SJCRH30 (cell line): ENCODE measurements at places on chromosomes 5 and 9.
A peak's percentile ranks its signal among the peaks of the same experiment; 100 is the strongest.

DNA sequence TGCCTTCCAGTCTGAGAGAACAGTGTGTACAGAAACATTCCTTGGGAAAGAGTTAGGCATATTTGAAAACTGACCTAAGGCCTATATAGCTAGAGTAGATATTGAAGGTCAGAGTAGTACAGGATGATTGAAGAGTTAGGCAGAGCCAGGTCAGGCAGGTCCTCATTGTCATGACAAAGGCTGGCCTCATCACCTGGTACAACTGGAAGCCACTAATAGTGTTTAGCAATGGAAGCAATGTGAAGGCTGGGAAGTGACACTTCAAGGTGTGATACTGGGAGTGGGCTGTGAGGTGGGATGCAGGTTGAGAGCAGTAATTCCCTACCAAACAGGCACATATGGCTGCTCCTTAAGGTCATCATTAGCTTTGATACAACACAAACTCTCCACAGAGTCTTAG lies 123.6 kb upstream of the CCNH start:
- DNase-seq, result no peak

DNA sequence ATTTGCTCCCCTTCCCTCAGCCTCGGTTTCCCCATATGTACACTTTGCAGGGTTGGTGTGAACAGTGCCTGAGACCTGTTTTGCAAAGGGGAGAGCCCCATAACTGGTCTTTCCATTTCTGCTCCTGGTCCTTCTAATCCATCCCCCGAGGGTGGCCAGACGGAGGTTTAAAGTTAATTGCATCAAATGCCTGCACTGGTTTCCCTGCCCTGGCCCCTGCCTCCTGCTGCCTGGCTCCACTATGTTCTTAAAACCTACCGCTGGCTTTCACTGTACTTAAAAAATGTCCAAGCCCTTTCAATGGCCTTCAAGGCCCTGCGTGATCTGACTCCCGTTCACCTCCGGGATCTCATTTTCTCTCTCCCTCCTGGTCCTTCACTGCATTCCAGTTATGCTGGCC lies 183.0 kb downstream of the RGS3 start:
- no peak for DNase-seq

- DNase-seq, result no peak
These were observed 40.3 kb upstream of the TNFAIP8 start for GRCh38 chr5:119315516-119315949.

- DNase-seq, result no peak
These were observed 158.5 kb downstream of the FSTL4 start for GRCh38 chr5:133453831-133454230.

DNA sequence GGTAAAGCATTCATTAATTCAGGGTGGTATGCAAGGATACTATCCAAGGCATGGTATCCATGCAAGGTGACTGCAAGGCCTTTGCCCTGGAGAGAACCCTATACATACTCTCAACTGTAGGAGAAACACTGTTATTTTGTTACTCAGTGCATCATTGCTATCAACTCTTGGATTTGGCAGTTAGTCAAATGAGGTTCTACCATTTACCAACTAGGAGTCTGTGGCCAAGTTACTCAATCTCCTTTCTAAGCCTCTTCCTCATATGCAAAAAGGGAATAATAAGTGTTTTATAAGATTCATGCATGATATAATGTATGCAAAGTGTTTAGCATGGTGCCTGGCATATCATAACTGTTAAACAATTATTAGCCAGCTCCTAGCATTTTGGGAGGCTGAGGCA lies 4.0 kb downstream of the PCDHGC3 start:
- no peak for DNase-seq

GRCh38 chr9:24464319-24464951 lies 81.3 kb downstream of the IZUMO3 start:
- peak; percentile 32 for DNase-seq

DNA sequence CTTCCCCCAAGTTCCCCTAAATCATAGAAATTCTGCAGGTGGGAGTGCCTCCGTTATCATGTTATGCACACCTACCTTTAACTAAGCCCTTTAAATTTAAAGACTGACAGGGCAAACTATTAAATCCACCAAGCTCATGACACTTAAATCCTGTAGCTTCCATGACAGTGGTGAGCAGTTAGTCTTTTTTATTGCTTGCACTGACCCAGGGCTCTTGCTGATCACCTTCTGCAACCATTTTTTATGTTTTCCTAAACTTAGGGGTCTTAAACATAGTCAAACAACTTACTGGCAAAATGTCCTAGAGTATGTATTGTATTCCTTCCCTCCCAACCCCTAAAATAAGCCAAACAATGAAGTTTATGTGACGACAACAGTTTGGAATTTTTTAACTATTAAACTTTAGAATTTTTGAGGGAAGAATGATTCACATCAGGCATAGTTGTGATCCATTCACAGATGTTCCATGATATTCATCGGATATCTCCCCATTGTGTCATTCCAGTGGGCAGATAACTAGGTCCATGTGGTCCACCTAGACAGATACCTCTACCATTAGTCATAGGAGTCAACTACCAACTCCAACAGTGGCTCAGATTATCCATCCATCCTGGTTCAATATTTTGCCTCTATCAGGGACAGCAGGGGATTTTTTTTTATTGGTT lies 283.1 kb downstream of the ADAMTS6 start:
- peak; percentile 51 for DNase-seq

GRCh38 chr5:92729088-92729487 lies 851.9 kb downstream of the NR2F1-AS1 start:
- no peak for DNase-seq

DNA sequence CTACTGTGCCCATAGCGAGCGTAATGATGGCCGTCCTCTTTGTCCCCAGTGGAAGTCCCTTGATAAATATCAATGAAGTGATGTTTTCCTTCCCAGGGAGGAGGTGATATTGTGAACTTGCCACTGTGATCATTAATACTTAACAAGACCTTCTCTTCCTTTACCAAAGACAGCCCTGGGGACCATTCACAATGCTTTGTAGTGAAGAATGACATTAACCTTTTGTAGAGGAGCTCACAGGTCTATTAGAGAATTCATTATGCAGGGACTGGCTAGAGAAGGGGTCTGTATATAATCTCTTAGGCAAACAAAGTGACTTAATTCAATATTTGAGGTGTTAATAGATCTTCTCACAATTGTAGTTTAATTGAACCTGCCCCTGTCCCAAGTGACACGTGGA lies 452.9 kb upstream of the DMAC1 start:
- DNase-seq, result no peak

GRCh38 chr5:123157791-123158581 lies 68.9 kb downstream of the PRDM6 start:
- DNase-seq, result peak; percentile 69

DNA sequence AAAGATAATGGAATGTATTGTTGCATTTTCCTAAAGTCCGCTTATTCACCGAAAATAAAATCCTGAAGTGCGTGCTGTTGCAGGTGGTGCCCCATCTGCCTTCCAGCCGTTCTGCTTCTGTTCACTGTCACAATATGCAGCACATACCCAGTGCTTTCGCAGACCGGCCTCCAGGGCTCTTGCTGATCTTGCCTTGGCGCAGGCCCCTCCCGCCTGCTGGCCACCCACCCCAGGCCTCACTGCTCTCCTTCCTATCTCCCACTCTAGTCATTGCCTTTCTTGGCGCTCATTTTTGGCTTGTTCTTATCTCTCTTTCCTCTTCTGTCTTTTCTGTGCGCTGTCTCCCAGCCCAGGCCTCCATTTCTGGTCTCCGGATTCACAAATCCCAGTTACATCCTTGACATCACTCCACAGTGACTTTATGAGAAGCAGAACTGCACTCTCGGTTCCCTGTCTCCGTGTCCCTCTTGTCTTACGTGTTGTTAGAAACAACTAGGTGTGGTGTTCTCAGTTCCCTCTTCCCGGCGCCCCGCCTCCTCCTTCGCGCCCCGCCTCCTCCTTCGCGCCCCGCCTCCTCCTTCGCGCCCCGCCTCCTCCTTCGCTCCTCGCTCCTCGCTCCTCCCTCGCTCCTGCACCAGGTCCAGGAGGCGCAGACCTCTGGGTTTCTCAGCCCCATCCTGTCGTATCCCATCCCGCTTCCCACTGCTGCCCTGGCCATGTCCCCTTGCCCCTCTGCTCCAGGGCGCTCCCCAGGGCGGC lies 201.7 kb upstream of the OTULINL start:
- no peak for DNase-seq

GRCh38 chr5:59600153-59600552 lies 293.4 kb downstream of the PDE4D start:
- no peak for DNase-seq

- no peak for DNase-seq
These were observed 1.6 kb upstream of the TCF7 start for GRCh38 chr5:134112726-134113362.

GRCh38 chr9:116987721-116988485 lies 300.8 kb downstream of the TRIM32 start:
- DNase-seq, result no peak

- DNase-seq, result no peak
These were observed 71.4 kb upstream of the CAST start for GRCh38 chr5:96590796-96591195.

DNA sequence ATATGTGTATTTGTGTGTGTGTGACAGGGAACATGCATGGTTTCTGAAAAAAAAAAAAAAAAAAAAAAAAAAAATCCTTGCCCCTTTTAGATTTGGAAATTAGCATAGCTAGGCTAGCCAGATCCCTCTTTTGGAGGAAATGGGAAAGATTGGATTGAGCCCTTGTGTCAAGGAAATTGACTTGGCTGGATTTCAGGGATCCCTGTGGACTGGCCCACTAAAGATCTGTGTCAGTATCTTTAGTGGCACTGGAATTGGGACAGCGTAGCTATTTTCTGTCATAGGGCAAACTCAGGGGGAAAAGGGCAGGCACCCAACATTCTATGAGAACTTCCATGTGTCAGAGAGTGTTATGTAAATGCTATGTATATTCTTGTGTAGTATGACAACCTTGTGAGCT lies 35.4 kb downstream of the SH3GL2 start:
- DNase-seq, result no peak

- DNase-seq, result no peak
These were observed 45.6 kb downstream of the PIK3R1 start for GRCh38 chr5:68261169-68261568.

DNA sequence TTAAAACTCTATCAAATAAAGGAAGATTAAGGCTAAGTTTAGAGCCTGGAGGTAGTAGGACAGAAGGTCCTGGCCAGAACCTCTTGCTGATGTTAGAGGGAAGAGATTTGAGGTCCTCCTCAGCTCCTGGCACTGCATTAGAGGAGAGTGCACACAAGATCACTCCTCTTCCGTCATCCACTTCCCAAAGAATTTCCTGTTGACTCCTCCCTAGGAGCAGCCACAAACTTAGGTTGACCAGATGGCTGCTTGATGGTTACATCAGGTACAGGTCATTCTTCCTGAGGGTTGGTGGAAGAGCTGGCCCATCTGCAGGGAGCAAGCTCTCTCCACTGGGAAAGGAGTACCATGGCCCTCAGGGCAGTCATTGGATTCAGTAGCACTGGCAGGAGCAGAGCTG lies 93.9 kb upstream of the IL33 start:
- DNase-seq, result no peak

- DNase-seq, result no peak
These were observed 119.5 kb upstream of the PCA3 start for GRCh38 chr9:76644647-76645250.
